ENCODE measurements at places on chromosomes 12 and 14.

DNA sequence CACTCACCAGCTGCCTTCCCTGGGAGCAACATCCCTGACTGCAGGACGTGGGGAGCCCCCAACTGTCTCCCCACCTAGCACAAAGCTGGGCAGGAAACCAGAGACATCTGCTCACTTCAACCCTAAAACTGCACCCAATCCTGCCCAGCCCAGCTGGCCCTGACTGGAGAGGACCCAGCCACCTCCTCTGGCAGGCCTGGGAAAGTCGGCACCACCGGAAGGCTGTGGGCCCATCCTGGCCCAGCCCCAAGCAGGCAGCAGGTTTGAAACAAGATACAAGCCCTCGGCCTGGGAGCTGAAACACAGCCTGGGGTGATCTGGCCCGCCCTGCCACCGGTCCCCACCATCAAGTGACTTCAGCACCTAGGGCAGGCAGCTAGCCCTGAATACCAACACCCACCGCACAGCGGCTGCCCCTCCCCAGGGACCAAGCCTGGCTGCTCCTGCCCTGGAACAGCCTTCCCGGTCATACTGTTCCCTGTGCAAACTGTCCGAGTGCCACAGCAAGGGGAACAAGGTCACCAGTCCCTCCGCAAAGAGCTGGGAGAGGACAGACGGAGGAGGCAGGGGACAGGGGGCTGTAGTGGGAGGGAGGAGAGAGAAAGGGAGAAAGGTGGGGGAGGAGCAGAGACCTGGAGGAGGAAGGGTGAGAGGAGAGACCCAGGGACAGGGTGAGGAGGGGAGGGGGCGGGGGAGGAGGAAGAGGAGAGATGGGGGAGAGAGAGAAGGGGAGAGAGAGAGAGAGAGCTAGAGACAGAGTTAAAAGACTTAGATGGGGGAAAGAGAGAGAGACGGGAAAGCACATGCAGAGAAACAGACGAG is 115.7 kb downstream of the RFLNA start:
- no peak overlapping the region for H3K4me3 ChIP-seq
- no peak overlapping the region for H3K27ac ChIP-seq
- H3K4me1 ChIP-seq = no peaks in the 10 kb centered on the region
- peaks cover 100% of the 10 kb centered on the region for H3K36me3 ChIP-seq
- no peaks in the 10 kb centered on the region for H3K27me3 ChIP-seq

DNA sequence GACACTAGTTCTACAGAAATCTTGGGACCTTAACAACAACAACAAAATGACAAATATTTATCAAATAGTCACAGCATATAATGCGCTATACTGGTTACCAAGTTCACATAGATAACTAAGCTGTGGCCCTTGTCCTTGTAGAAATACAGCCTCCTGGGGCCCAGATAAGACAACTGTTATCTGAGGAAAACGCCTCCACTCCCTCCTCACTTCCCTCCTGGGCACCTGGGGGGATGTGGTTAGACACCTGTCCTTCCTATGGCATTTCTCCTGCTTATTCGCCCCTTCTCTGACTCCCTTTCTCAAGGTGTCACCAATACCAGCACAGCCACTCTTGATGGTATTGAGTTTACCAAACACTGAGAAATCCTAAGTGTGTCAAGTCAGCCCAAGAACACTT is 419.4 kb downstream of the RAD51B start:
- no peak overlapping the region for H3K4me3 ChIP-seq
- no peak for DNase-seq
- no peaks in the 10 kb centered on the region for H3K27me3 ChIP-seq
- H3K36me3 ChIP-seq = no peaks in the 10 kb centered on the region
- H3K27ac ChIP-seq = no peak overlapping the region

GRCh38 chr12:43396671-43397070 is 155.3 kb downstream of the ADAMTS20 start:
- no peak for DNase-seq
- no peak overlapping the region for H3K27ac ChIP-seq
- no peak overlapping the region for H3K4me3 ChIP-seq
- H3K4me1 ChIP-seq = no peaks in the 10 kb centered on the region
- no peaks in the 10 kb centered on the region for H3K36me3 ChIP-seq
- no peaks in the 10 kb centered on the region for H3K27me3 ChIP-seq

DNA sequence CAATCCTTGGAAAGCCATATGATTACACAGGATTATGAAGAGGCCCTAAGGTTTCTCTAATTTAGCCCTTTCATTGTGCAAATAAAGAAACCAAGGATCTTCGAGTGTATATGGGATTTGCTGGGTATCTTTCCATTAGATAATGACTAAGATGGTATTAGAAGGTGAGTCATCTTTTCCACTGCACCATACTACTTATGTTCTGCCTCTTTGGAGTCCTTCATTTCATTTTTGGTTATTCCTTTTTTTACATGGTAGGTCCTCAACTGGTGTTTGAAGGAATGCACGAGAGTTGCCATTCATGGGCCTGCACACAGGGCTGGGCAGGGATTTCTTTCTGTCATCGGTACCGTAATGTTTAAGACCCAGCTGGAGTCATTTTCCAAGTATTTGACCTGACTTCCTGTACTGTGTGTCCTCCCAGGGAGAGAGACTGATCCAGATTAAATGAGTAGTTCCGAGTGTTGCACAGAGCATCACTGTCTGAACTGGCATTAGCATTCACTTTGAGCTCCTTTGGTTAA is 85.7 kb downstream of the BORCS5 start:
- H3K27ac ChIP-seq = no peak overlapping the region
- H3K36me3 ChIP-seq = no peaks in the 10 kb centered on the region
- no peaks in the 10 kb centered on the region for H3K27me3 ChIP-seq
- H3K4me3 ChIP-seq = no peak overlapping the region

GRCh38 chr14:54335569-54336155 is 61.1 kb upstream of the CDKN3 start:
- peaks cover 12% of the 10 kb centered on the region for H3K27me3 ChIP-seq
- H3K36me3 ChIP-seq = no peaks in the 10 kb centered on the region
- no peak for DNase-seq
- no peaks in the 10 kb centered on the region for H3K4me1 ChIP-seq
- H3K4me3 ChIP-seq = no peak overlapping the region

DNA sequence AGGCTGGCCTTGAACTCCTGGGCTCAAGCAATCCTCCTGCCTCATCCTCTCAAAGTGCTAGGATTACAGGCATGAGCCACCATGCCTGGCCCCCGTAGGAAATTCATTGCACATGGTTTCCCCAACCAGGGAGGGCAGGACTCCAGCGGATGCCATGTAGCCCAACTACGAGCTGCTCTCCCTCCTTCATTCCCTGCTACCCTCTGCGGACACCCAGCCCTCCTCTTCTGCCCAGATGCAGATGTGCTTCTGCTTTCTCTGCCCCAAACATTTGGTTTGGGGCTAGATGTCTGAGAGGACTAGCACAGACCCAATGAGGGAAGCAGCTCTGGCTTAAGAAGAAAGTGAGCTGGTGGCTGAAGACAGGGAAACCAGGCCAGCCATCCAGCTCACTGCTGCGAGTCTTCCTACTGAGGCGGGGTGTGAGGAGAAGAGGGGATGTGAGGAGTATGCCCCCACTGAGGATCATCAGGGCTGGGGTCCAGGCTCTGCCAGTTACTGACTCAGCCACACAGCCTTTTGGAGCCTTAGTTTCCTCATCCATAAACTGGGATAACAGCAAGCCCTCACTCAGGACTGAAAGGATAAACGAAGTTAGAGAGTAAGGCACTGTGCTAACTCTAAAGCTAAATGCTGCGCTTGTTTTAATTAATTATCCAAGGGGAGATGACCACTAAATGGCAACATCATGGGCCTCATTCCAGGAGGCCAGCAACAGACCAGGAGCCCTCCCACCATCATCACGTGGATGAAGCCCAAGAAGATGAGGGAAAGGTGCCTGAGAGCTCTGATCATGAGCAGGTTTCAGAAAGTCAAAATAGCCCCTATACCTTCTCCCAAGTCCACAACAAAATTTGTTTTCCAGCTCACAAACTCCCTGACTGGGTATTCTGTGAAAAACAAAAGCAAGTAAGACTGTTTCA is 10.9 kb downstream of the CTDSP2 start:
- H3K27ac ChIP-seq = peak overlapping the region; percentile 54
- no peak overlapping the region for H3K4me3 ChIP-seq
- DNase-seq = peak; percentile 47
- no peaks in the 10 kb centered on the region for H3K27me3 ChIP-seq
- no peaks in the 10 kb centered on the region for H3K36me3 ChIP-seq

DNA sequence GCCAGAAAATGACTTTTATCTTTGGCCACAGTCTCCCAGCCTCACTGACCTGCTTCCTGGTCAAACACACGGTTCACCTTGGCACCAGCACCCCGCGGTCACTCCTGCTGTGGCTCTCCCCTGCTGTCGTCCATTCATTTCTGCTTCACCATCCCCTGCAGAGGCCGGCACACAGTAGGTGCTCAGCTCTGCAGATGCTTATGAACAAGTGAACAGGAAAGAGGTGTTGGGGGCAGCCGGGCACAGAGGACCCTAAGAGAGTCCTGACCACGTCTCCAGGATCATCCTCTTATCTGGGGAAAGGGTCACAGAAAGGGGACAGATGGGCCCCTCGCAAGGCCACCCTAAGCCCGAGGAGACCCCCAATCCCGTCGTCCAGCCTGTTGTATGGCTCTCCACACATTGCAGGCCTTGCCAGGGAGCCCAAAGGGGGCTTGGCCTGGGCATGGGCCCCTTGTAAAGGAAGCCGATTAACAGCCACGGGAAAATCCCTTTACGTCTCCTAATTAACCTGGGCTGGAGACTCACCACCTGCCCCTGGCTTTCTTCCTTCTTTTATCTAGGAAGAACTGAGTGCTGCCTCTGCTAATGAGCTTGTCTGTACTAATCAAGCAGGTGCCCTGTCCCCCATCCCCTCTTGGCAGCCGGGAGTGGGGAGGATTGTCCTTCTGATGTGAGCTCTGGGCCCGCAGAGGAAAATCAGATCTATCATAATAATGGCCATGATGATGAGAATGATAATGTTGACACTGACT is 119.2 kb downstream of the AACS start:
- H3K27ac ChIP-seq = no peak overlapping the region
- H3K4me3 ChIP-seq = no peak overlapping the region
- H3K36me3 ChIP-seq = no peaks in the 10 kb centered on the region
- DNase-seq = no peak

DNA sequence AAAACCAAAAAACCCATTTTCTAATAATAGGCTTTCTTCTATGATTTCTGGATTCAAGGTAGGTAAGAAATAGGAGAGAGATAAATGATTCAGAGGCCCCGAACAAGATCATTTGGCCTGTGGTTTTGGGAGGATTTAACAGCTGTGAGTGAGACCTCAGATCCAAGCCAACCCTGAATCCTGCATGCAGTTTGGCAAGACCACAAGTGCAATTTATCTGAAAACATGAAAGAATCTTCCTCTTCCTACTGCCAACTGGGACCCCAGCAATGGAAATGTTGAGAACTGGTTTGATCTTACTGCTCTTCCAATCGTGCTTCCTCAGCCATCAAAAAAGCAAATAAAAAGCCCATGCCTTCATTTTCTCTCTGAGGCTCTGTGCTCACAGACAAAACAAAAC is 519.7 kb upstream of the TBX3 start:
- H3K27ac ChIP-seq = no peak overlapping the region
- no peaks in the 10 kb centered on the region for H3K4me1 ChIP-seq

GRCh38 chr12:92466391-92467305 is 236.1 kb upstream of the PLEKHG7 start:
- H3K4me3 ChIP-seq = no peak overlapping the region
- no peaks in the 10 kb centered on the region for H3K36me3 ChIP-seq
- H3K27me3 ChIP-seq = no peaks in the 10 kb centered on the region
- DNase-seq = peak; percentile 20
- peaks cover 19% of the 10 kb centered on the region for H3K4me1 ChIP-seq

DNA sequence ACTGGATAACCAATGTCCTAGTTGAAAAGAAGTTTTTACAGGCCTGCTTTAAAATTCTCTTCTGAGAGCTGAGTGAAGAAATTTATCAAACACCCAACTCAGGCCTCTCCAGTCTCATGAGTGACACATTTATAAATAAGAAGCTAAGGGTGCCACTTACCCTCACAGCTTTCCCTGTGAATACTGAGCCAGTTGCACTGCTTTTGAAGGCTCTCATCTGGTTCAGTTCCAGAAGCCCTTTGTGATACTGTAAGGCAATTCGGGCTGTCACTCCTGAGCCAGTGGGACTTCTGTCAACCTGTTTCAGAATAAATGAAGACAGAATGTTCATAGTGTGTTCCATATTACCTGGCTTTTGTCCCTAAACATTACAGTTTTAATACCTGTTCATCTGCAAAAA is 8.5 kb downstream of the L3HYPDH start:
- peaks cover 28% of the 10 kb centered on the region for H3K36me3 ChIP-seq
- no peaks in the 10 kb centered on the region for H3K4me1 ChIP-seq
- H3K27ac ChIP-seq = no peak overlapping the region
- DNase-seq = no peak

GRCh38 chr12:9256341-9256740 is 48.1 kb upstream of the PZP start:
- H3K36me3 ChIP-seq = no peaks in the 10 kb centered on the region
- H3K4me3 ChIP-seq = no peak overlapping the region
- H3K4me1 ChIP-seq = no peaks in the 10 kb centered on the region

DNA sequence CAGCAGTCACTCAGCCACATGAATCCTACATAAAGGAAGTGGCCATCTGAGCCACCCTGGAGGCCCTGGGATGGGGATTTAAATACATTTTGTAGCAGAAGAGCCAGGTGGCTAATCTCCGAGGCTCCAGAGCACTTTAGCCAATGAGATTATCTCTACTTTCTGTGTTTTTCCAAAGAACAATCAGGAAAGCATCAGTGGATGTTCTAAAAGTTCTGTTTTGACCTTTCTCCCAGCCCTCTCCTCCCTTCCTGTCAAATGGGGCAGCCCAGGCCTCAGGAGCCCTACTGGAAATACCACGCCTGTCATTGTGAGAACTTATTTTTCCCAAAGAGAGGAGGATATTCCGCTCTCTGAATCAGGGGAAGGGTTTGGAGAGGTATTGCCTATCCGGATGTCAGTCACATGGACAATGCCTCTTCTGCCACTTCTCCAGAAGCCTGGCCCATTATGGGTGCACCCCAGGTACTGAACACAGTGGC is 336.8 kb upstream of the FKBP4 start:
- H3K4me1 ChIP-seq = peaks cover 17% of the 10 kb centered on the region
- H3K27ac ChIP-seq = no peak overlapping the region
- no peaks in the 10 kb centered on the region for H3K36me3 ChIP-seq
- DNase-seq = no peak
- no peaks in the 10 kb centered on the region for H3K27me3 ChIP-seq

DNA sequence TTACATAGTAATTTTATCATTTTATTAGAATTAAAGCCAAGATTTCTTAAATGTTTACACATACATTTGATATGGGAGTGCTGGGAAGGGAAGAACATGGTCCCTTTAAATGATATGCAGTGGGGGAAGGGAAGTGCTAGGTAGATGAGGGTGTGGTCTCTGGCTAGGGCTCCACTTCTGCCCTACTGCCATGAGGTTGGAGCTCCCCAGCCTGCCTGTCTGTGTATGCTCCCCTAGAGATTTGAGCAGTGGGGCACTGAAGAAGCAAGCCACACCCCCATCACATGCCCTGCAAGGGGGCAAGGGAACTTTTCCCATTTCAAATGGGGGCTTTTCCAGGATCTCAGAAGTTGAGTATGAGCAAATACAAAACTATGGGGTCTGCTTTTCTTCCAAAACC is 25.5 kb downstream of the CLECL1 start:
- H3K27ac ChIP-seq = no peak overlapping the region
- no peaks in the 10 kb centered on the region for H3K27me3 ChIP-seq
- peaks cover 22% of the 10 kb centered on the region for H3K4me1 ChIP-seq
- no peak overlapping the region for H3K4me3 ChIP-seq
- H3K36me3 ChIP-seq = no peaks in the 10 kb centered on the region
- DNase-seq = no peak
